GM04503 (cell line): ENCODE measurements at places on chromosomes 11 and 22.

- DNase-seq: no peak
These were observed 36.3 kb downstream of the PDE2A start for GRCh38 chr11:72637926-72638325.

DNA sequence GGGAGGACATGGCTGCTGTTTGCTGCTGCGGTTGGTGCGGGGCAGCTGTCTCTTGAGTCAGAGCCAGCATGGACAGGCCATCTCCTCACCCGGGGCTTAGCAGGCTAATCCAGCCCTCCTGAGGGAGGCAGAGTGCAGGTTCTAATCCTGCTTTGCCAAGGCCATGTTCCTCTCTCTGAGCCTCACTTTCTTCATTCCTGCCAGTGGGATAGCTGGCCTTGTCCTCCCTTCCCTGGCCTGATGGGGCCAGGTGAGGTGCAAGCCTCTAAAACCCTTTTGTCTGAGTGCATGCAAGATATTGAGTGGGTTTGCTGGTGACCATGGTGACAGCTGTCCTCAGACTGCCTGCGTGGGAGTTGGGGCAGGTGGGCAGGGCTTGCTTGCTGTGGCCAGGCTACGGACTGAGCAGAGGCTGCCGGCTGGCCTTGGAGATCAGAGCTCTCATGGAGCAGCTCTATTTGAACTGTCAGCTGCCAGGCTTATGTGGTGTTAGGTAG, 3.6 kb downstream of the USP35 start:
- DNase-seq: no peak

DNA sequence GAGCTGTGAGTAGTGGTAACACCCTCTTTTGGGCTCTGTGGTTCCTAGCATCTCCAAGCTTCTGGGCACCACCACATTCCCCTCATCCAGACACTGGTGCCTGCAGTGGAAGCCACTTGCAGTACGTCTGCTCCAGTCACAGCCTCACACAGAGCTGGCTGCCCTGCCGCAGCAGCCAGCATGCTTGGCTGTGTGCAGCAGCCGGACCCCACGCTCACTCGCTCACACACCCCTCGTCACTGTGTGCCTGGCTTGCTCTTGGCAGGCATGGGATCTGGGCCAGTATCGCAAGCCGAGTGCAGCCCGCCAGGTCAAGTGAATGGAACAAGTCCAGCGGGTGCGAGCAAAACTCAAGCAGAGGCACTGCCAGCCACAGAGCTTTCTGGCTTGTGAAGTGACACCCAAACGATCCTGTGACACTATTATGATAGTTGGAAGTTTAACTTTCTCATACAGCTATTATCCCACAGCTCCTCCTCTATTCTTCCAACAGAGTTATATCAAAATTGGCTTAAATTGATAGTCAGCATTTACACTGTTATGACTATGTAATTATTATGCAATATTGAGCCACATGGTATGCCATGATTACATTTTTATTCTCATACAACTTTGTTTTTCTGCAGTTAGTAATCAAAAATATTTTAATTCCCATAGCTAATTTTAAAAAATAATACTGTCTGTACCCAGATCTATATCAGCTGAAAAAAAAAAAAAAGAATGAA, 89.0 kb downstream of the CCDC73 start:
- DNase-seq: no peak

DNA sequence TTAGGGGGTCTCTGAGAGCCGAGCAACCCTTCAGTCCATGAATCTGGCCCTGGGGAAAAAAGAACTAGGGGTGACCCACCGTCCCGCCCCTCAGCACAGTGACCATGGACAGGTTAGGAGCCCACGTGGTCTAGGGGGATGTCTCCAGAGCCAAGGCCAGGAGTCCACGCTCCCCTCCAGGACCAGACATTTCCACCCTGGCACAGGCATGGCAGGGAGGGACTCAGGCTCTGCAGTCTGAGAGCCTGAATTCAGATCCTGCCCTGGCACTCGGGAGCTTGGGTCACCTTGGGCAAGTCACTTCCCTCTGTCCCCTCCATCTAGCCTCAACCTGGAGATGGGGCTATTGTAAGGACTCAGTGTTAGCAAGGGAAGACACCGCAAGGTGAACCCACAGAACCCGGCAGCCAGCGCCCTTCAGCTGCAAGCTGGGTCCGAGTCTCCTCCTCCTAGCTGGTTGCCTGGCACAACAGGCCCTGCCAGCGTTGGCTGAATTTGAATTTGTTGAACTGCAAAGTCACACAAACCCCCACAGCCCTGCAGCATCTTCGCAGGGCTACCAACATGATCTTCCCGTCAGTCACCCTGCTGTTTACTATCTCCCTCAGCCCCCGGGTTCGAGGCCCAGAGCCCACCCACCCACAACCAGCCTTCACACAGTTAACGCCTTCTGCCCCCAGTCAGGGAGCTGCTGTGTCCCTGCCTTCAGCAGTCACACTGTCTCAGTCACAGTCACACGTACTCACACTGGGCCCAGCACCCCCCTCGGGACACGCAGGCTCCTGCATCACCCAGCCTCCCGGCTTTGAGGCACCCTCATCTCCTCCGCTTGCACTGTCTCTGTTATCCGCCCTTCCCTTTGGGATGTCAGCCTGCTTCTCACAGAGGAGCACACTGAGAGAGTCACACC, 603 bp upstream of the PDGFB start:
- DNase-seq: no peak

DNA sequence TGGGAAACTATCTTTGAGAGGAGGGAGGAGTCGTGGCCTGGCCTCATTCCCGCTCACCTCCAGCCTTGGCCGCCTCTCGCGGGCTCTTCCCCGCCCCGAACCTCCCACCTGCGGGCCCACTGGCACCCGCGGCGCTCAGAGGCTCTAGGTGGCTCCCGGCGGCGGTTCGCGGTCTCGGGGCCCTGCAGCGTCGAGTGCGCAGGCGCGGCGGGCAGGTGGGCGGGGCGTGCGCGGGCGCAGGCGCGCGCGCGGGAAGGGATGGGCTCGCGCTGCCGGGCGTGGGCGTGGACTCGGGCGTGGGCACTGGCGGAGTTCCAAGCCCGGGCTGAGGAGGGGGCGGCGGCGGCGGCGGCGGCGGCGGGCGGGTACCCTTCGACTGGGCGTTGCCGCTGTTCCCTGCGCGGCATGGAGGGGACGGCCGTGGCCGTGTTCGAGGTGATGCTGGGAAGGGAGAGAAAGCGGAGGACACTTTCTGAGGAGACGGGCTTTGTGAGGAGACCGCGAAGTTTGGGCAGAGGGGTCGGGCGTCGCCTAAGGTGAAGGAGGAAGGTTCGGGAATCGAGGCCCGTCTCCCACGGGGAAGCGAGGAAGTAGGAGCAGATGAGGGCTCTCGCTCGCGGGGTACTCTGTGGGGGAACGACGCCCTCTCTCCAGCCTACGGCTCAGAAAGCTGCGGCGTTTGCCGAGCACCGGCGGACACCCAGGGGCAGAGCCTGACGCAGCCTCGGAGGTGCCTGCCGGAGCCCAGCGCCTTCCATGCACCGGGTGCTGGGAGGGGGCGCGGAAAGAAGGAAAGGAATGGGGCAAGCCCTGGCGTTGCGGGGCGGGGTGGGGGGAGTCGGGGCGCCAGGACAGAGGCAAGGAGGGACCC, 15.7 kb upstream of the SPTBN2 start:
- DNase-seq: peak; percentile 11

- DNase-seq: no peak
These were observed 4.2 kb downstream of the GRAMD1B start for GRCh38 chr11:123434262-123434661.

DNA sequence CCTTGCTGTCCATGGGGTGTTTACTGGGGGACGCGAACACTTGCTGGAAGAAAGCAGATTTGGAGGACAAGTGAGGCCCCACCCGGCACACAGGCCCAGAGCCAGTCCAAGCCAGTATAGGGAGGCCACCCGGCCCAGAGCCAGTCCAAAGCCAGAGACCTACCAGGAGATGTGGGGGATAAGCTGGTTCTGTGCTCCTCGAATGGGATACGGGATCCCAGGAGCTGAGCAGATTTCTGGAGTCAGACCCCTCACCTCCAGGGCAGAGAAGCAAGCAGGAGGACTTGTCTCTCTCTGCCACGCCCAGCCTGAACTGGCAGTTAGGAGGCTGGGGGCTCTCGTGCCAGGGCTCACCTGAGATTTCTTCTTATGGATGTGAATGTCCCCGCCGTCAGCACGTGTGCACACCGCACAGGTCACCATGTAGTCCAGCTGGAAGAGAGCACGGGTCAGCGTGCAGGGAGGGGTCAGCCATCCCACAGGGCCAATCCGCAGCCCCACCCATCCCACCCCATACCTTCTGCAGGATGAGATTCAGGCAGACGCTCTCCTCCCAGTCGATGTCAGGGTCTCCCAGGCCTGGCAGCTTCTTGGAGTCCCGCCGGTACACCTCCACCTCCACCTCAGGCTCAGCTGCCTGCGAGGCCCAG, 35.3 kb downstream of the KIAA0930 start:
- no peak for DNase-seq

- DNase-seq: no peak
These were observed 77.7 kb downstream of the PTPRJ start for GRCh38 chr11:48058064-48058463.

- DNase-seq: no peak
These were observed 13.3 kb downstream of the PATZ1 start for GRCh38 chr22:31332886-31333285.

DNA sequence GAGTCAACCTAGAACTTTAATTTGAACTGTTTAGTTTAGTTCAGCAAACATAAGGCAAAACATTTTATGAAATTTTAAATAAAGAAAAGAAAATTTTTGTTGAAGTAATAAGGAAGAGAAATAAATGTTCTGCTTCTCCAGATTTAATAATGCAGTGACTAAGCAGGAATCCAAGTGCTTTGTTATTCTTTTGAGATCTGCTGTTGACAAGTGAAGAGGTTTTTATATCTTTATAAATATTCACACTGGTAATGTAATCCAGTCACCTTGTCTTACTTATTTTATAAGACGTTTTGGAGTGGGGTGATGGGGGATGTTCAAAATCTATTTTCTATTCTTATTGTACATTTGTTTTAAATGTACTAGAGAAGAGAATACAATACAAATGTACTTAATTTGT, 725.9 kb upstream of the CCDC179 start:
- DNase-seq: no peak
